ENCODE measurements at places on chromosomes 6 and 20. TPM values are rescaled to one million over a fixed set of nuclear protein-coding genes. Genes with fewer than 3 reads are reported as not detected.
A peak's percentile ranks its signal among the peaks of the same experiment; 100 is the strongest.

- peaks cover 32% of the 10 kb centered on the region for H3K36me3 ChIP-seq
- no peaks in the 10 kb centered on the region for H3K4me1 ChIP-seq
- DNase-seq: no peak
- H3K27me3 ChIP-seq: no peaks in the 10 kb centered on the region
These were observed 37.0 kb downstream of the TMEM181 start for GRCh38 chr6:158596861-158597260.

- no peaks in the 10 kb centered on the region for H3K4me1 ChIP-seq
- H3K27ac ChIP-seq: no peak overlapping the region
- DNase-seq: no peak
- H3K4me3 ChIP-seq: no peak overlapping the region
These were observed 51.9 kb downstream of the VGLL2 start for GRCh38 chr6:117317261-117317660.

The PTPRT gene
- 10.7 TPM for total RNA-seq

The STMN3 gene
- total RNA-seq: 142 TPM

GRCh38 chr6:11522812-11523605 is 14.5 kb upstream of the TMEM170B start:
- H3K27ac ChIP-seq: no peak overlapping the region
- no peaks in the 10 kb centered on the region for H3K4me1 ChIP-seq

DNA sequence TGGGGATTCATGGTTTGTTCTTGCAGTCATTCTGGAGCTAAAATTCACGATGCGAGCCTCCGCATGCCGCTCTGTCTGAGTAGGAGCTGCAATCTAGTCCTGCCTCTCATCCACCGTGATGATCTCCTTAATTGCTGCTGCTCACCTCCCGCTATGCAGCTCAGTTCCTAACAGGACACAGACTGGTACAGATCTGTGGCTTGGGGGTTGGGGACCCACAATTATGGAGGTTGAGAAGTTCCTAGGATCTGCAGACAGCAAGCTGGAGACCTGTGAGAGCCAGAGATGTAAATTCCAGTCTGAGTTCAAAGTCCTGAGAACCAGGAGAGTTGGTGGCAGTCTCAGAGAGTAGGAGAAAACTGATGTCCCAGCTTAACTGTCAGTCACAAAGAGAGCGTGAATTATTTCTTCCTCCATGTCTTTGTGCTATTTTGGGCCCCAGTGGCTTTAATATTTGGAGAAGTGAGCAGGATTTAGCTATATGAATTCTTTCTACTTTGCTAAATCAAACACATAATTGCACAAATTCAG is 378.7 kb upstream of the MAN1A1 start:
- no peak overlapping the region for H3K4me3 ChIP-seq
- no peak for DNase-seq
- no peaks in the 10 kb centered on the region for H3K36me3 ChIP-seq
- no peaks in the 10 kb centered on the region for H3K27me3 ChIP-seq
- no peaks in the 10 kb centered on the region for H3K4me1 ChIP-seq

- no peaks in the 10 kb centered on the region for H3K36me3 ChIP-seq
- no peaks in the 10 kb centered on the region for H3K27me3 ChIP-seq
- no peak overlapping the region for H3K4me3 ChIP-seq
- H3K4me1 ChIP-seq: no peaks in the 10 kb centered on the region
These were observed 36.1 kb downstream of the BCKDHB start for GRCh38 chr6:80142586-80142985.

DNA sequence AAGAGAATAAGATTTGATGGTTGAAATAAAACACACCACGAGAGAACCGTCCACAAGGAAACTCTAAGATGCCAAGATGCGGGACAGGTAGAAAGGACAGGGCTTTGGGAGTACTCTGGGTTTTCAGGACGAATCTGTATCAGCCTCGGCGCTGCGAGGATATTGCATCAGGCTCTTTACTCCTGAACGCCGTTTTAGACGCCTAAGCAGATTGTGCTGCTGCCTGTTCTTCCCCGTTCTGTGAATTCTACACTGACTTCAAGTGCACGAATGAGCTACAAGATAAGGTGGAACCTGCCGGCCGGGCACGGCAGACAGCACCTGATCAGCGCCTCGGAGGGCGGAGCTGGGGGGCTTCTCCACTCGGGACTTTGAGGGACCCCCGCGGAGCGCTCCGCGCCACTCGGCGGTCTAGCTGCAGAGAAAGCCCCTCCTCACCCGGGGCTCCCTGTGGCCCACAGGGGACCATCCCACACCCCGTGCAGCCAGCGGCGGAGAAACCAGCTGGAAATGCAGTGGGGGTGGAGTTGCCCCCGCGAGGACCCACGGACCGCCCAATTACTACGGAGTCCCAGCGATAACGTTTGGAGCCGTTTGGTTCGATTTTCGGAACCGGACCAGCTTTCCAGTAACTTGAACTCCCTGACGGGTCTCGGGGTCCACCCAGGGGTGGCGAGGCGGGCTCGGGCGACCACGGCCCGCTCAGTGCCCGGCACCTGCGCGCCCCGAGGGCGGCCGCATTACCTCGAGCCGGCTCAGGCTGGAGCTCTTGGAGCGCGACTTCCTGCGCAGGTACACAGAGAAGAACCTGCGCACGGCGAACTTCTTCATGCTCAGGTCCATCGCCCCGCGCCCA is 646 bp downstream of the RPS6KA2 start:
- peaks cover 22% of the 10 kb centered on the region for H3K4me1 ChIP-seq
- DNase-seq: no peak
- peaks cover 2% of the 10 kb centered on the region for H3K27me3 ChIP-seq
- no peak overlapping the region for H3K27ac ChIP-seq
- peak overlapping the region; percentile 79 for H3K4me3 ChIP-seq
- H3K36me3 ChIP-seq: no peaks in the 10 kb centered on the region

The XKR7 gene
- 1.8 TPM for total RNA-seq

The GSTA1 gene
- 0.50 TPM for total RNA-seq

The GJA10 gene
- total RNA-seq: not detected

The PRDM13 gene
- 1.7 TPM for total RNA-seq

- no peak overlapping the region for H3K4me3 ChIP-seq
- H3K4me1 ChIP-seq: no peaks in the 10 kb centered on the region
- H3K36me3 ChIP-seq: no peaks in the 10 kb centered on the region
- no peak for DNase-seq
These were observed 94.0 kb upstream of the PHACTR1 start for GRCh38 chr6:12622566-12622965.

DNA sequence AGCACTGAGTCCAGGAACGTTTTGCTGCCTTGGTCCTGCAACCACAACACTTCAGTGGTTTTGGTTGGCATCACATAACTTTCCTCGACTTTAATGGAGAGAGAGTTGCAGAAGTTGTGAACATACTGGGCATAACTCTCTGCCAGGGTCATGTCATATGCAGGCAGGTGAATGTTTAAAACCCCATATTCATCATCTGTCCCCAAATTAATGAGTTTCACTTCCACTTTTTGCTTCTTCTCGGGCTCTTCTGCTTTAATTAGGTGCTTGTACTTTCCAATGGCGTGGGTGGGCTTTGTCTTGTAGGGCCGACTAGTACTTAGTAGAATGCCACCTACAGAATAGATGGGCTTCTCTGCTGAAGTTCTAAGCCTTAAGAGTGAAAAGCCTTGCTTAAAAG is 45.2 kb upstream of the TFAP2A start:
- H3K36me3 ChIP-seq: no peaks in the 10 kb centered on the region
- H3K27me3 ChIP-seq: no peaks in the 10 kb centered on the region
- DNase-seq: no peak
- no peak overlapping the region for H3K27ac ChIP-seq

The C6orf52 gene
- 0.99 TPM for total RNA-seq

DNA sequence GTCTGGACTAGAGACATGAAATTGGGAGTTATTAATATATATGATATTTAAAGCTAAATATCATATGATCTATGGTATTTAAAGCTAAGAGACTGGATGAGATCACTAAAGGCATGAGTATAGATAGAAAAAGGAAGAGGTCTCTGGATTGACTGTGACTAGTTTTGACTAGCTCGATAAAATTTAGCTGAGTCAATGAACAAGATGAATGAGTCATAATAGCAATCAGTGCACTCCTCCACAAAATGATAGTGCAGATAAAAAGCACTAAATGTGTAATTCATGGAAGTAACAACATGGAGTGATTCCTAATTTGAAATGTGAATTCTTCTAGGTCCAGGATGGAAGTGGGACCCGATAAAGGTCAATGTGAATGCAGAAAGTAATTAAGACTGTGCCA is 127.4 kb downstream of the PFDN4 start:
- no peak overlapping the region for H3K27ac ChIP-seq
- H3K4me3 ChIP-seq: no peak overlapping the region
- H3K4me1 ChIP-seq: no peaks in the 10 kb centered on the region
- H3K36me3 ChIP-seq: no peaks in the 10 kb centered on the region
- H3K27me3 ChIP-seq: no peaks in the 10 kb centered on the region

The HLA-DRB5 gene
- total RNA-seq: 0.30 TPM

The TCP11 gene
- 2.0 TPM for total RNA-seq

DNA sequence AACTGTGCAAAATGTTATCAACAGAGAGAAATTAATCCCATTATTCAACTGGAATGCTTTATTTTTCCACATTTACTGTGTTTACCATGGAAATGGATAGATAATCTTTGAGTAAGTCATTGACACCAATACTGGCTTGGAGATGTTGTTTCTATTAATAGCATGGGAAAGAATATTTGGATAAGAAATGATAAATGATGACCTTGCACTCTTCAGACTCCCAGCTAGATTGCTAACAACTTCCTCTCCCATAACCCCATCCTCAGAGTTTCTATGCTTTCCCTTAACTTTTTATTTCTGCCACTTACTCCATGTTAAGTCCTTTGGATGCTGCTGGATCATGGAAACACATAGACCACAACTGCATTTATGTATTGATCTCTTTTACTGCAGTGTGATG is 182.5 kb downstream of the FNDC1 start:
- no peaks in the 10 kb centered on the region for H3K4me1 ChIP-seq
- H3K36me3 ChIP-seq: no peaks in the 10 kb centered on the region
- no peaks in the 10 kb centered on the region for H3K27me3 ChIP-seq
- no peak for DNase-seq
- no peak overlapping the region for H3K27ac ChIP-seq

DNA sequence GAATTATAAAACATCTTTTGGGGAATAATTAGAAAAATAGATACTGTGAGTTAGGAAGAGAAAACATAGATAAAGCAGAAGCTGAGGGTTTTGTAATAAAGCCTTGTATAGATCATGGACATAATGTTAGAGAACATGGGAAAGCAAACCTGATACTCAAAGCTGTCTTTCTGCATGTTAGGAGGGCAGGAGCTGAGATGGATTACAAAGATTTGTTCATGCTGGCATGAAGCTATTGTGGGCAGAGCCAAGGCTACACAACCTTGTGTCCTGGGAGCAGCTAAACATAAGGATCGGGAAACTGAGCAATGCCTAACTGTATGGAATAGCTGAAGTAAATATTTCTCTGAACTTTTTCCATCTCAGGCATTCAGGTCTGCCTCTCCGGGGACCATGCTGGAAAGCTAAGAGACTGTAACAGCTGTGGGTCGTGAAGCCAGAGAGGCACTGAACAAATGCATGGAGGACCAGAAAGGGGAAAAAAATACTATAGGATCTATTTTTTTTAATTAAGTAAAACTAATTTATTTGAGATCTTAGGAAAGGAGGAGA is 28.2 kb upstream of the CNKSR3 start:
- H3K4me1 ChIP-seq: peaks cover 9% of the 10 kb centered on the region
- peak overlapping the region; percentile 47 for H3K27ac ChIP-seq
- DNase-seq: no peak
- no peaks in the 10 kb centered on the region for H3K27me3 ChIP-seq
- no peak overlapping the region for H3K4me3 ChIP-seq

All from spinal cord (tissue), 10 donors.